Activated CD4-positive, alpha-beta T cell treated with anti-CD3 and anti-CD28 coated beads, Interleukin-2, amount 50 U/mL, for 16 hours (primary cell): ENCODE measurements at places on chromosomes 2 and 18.
A peak's percentile ranks its signal among the peaks of the same experiment; 100 is the strongest.

DNA sequence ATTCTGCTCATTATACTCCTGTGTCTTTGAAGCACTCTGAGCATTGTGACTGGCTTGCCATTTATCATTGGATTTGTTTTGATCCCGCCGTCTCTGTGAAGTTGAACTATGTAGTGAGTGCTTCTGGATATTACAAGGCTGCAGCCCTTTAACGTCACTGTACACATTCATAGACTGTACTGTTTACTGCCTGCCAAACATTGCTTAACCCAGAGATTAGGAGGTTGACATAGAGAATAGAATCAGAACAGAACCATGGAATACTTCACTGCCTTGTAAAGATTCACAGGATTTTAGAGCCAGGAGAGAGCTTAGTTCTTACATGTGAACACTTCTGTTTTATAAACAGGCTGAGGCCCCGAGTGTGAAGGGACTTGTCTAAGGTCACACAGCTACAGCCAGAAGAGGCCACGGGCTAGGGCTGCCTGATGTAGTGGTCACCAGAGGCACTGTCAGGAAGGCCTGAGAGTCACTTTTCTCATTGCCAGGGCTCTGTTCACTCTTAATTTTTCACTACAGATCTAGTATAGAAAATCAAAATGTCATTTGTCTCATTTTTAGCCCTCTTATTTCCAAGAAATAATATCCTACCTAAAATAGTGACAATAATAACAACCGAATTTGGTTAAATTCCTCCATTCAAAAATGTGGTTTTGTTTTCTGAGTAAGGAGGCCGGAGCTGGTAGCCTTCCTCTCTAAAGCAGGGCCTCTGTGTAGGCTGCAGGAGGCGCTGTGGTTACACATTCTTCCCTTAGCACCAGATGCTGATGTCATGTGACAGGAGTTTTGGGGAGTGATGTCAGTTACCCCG is 87.9 kb downstream of the UGGT1 start:
- DNase-seq = peak; percentile 50

- no peak for DNase-seq
Observed at GRCh38 chr2:99554871-99555270, 65.1 kb upstream of the REV1 start.

GRCh38 chr2:225471039-225471438 is 71.5 kb downstream of the NYAP2 start:
- no peak for DNase-seq

DNA sequence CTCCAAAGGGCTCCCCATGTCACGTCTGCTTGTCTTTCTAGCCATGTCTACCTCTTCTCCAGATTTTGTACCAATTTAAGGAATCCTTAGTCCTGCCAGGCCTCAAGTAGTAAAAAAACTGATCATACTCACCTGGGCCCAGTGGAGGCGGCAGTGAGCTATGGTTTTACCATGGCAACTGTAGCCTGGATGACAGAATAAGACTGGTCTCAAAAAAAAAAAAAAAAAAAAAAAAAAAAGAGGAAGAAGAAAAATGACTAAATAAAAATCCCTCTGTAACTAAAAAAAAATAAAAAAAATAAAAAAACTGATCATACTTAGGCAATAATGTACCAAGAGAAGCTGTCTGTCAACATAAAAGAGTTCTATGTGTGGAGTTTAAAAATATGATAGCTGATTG is 221.6 kb downstream of the NR4A2 start:
- peak; percentile 1 for DNase-seq

DNA sequence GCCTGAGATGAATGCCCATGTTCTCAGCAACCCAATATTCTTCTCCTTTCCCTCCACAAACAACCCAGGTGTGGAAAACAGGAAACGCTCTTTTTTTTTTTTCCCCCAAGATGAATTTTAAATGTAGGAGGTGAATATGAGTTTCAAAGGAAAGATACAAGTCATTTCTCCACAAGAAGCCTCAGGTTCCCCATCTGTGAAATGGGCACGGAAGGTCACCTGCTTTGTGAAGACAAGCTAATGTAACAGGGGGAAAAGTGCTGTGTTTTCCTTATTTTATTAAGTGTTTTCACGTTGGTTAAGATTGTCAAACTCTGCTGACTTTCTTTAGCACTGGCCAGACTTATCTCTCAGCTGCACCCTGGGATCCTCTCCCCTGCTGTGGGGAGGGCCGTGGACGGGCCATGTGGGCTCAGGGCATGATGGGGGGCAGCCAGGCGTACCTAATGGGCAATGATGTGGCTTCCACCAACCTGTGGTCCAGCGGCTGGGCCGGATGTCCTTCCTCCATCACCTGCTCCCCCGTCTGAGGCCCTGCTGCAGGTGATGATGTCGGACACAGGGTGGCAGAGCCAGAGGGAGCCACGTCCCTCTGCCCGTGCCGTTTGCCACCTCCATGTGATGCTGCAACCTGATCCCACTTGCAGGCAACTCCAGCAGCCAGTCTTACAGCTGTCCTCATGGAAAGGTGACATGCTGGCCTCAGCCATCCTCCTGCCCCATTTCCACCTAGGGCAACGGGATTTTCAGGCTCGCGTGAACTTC is 130.0 kb upstream of the PXDN start:
- no peak for DNase-seq

GRCh38 chr18:527146-527545 is 26.6 kb upstream of the COLEC12 start:
- no peak for DNase-seq

- no peak for DNase-seq
Observed at GRCh38 chr2:154886316-154886715, 187.8 kb downstream of the KCNJ3 start.

GRCh38 chr18:74351354-74351753 is 35.7 kb downstream of the C18orf63 start:
- no peak for DNase-seq

GRCh38 chr2:51149725-51150124 is 117.8 kb upstream of the NRXN1 start:
- DNase-seq = no peak
